Stimulated activated CD4-positive, alpha-beta T cell treated with anti-CD3 and anti-CD28 coated beads, Interleukin-4, amount 100 ng/mL, for 24 hours (primary cell): ENCODE measurements at places on chromosomes 6 and 20.

DNA sequence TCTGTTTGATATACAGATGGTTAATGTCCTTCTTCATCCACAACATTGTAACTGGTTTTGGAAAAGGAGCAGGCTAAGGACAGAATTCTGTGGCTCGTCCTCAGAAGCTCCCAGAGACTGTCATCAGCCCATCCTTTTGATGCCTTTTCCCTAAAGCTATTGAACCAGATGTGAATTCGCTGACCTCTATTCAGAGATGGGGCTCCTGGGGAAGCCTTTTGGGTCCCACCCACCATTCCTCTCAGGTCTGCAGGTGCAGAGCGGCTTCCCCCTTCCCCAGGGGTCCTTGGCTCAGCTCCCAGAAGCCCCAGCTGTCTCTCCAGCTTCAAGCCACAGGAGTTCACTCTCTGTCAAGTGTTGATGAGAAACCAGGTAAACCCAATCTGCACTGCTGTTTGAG lies 191.7 kb downstream of the SMOC2 start:
- no peak for DNase-seq

GRCh38 chr20:771741-772464 lies 3.6 kb upstream of the SLC52A3 start:
- DNase-seq: no peak

GRCh38 chr6:128500014-128500413 lies 20.4 kb downstream of the PTPRK start:
- no peak for DNase-seq

- no peak for DNase-seq
These were observed 125.3 kb upstream of the EXOC2 start for GRCh38 chr6:818196-818595.

GRCh38 chr20:52016022-52016421 lies 175.6 kb downstream of the ZFP64 start:
- DNase-seq: no peak

GRCh38 chr20:297925-298775 lies 780 bp downstream of the ZCCHC3 start:
- DNase-seq: peak; percentile 43

GRCh38 chr6:41679696-41680095 lies 41.4 kb downstream of the MDFI start:
- DNase-seq: no peak

GRCh38 chr6:132007474-132008190 lies 56.5 kb upstream of the CCN2 start:
- DNase-seq: no peak

DNA sequence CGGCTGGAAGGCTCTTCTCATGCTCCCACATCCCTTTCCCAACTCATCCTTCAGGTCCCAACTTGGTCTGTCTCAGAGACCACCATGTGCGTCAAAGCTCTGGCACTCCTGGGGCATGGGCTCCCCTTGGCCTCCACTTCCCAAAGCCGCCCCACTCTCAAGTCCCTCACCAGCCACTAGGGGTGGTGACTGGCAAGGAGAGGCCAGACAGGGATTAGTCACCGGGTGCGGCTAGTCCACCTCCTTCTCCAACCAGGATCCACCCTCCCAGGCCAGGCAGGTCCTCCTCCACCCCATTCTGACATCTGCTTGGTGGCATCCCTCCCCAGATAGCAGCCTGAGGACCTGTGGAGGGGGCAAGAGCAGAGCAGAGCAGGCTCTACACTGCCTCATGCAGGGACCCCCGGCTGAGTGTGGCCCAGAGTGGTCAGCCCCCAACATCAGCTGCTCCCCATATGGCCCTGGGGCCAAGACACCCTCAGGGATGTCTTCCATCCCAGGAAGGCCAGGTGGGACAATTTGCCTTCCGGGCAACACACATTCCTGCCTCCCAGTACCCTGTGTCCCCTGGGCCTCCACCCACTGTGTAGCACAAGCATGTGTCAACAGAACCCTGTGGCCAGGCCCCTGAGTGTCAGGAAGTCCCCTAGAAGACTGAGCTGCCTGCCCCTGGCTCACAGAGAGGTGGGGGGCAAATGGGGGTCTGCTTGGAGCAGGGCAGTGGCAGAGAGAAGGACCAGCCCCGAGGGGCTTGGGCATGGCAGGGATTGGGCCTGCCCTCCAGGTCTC lies 29.2 kb downstream of the YTHDF1 start:
- DNase-seq: no peak

DNA sequence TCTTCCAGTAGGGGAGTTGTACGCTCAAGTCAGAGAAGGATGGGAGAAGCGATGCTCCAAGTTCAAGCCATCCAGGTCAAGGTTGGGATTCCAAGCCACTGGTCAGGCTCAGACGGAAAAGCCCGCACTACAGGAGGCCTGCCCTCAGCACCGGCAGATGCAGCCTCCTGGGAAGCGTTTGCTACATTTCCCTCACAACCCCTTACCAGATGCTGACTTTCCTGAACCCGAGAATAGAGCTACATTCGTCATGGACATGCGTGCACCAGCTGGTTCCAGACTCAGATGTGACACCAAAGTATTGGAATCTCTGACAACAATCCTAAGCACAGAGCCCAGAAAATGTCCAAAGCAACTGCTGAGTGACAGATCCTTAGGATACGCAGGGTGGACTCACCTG lies 174.8 kb downstream of the SASH1 start:
- DNase-seq: no peak

DNA sequence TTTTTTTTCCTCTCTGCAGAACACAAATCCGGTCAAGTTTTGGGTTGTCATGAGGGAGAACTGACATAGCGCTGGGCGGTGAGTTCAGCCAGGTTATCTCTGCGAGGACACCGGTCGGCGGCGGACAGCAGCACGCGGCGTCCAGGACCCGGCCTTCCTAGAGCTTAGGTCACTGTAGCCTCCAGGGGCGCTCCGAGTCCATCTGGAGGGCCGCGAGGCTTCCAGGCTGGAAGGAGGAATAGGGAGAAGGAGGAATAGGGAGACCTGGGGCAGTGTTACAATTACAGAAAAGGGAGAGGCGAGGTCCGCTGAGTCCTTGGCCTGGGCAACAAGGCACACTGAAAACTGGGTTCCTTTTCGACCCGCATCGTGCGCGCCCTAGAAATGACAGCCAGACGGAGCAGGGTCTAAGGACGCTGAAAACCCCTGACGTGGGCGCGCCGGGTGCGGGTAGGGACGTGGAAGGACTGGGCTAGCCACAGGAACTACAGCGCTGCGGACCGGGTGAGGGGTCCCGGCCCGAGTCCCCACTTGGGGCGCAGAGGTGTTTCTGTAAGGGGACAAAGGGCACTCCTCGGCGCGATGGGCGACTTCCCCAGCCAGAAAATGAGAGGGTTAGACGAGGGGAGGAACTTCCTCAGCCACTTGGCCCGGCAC lies 536 bp upstream of the FNDC1 start:
- no peak for DNase-seq

DNA sequence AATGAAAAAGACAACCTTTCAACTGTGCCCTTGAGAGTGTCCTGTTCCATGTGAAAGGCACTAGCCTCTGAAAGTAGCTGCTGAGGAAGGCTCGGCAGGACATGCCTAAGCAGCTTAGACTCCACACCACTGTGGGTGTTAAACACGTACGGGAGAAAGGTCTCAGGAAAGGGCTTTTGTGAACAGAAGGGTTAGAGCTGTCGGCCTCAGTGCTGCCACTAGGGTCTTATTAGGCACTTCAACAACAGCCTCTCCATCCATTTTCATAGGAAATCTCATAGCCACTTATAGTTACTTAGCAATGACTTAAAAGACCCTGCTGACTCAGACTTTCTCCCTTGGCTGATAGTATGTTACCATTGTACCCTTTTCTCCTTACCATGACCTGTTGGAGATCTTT lies 662.8 kb downstream of the TBC1D32 start:
- no peak for DNase-seq

DNA sequence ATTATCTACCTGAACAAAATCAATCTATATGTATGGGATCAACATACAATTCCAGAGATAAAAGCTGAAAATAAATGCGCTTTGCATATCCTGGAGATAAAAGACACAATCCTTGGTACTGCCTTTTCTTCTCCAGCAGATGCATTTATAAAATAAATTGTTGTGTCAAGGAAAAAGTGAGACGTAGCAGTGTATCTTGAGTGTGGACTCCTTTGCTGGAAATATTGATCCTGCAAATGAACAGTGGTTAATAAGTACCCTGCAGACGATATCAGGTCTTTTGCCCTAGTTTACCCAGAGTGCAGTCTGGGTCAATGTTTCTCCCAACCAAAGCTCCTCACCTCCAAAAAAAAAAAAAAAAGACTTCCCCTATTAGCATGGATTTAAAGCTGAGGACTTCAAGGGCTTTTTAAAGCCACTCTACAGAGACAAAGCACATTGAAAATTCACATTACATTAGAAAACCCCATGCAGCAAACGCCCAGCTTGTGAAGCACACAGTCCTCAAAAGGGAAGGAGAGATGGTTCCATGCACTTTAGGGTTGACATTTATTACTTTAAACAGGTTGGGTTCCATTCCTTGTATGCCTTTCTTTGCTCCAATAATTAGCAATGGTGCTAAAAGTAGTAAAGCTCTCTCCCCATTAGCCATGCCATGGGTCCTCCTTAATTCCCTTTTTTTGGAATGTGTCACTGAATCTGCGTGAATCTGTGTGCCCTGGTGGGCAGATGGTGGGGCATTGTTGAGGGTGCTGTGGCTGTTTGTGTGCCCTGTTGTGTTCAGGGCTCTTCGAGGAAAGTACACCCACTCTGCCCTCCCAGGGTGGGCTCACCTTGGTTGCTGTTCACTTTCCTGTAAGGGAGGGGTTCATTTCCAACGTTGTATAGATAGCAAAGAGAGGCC lies 21.1 kb downstream of the FOXA2 start:
- no peak for DNase-seq

- DNase-seq: no peak
These were observed 175.1 kb downstream of the SCP2D1 start for GRCh38 chr20:18988701-18989100.

DNA sequence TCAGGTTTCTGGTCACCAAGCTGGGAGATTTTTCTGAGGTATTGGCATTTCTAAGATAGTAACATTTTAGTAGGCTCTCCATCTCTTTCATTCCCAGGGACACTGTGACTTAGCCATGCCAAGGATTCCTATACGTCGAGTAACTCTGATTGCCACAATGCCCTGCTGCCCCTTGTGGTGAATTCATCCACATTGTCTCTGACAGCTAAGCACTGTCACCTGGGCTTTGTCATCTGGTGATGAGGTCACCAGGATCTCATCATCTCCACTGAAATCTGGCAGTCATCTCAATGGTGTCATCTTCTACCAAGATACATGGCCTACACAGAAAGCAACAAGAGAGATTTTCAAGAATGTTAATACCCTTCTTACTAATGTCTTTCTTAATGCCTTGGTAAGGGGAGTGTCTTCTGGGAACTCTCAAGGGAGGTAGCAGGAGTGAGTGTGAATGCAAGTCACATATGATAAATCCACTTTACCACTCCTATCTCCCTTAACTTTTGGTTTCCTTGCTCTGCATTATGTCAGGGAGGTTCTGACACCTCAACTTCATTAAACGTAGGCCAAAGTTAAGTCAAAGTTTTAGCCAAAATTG lies 246.7 kb downstream of the CD109 start:
- DNase-seq: no peak

- DNase-seq: no peak
These were observed 264.3 kb upstream of the RIMS1 start for GRCh38 chr6:71621918-71622519.

DNA sequence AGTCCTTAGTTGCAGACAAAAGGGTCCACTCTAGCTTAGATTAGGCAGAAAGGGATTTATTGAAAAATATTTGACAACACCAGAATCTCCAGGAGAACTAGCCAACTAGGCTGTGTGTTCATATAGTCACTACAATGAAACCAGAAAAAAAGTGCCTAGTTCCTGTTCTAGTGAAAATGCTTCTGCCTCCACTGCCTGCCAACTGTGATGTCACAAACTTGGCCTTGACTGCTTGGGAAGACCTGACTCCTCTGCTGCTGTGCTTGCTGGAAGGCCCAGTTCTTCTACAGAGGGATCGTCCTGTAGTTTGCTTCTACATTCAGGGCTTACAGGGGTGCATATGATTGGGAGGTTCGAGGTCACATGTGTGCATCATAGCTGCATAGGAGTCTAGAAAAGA lies 40.3 kb upstream of the XRN2 start:
- DNase-seq: no peak

DNA sequence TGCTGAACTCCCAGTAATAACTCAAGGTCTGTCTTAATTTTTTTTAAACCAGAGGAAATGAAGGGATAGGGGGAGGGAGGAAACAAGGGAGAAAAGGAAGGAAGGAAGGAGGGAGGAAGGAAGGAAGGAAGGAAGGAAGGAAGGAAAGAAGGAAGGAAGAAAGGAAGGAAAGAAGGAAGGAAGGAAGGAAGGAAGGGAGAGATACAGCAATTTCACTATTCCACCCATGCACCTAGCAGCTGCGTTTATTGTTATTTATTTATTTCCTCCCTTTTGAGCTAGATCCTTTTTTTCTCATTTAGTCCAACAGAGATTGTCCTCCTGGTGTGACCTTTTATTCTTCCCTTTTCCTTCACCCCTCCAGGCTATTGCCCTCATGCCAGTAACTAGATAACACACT lies 97.6 kb downstream of the PKHD1 start:
- DNase-seq: no peak
